ENCODE measurements at places on chromosomes 11 and 22. TPM values are rescaled to one million over a fixed set of nuclear protein-coding genes. Genes with fewer than 3 reads are reported as not detected.

- DNase-seq: no peak
These were observed 28.4 kb downstream of the NAP1L4 start for GRCh38 chr11:2963761-2964160.

GRCh38 chr11:119306373-119306890 lies 10.5 kb downstream of the MCAM start:
- no peak for DNase-seq

- no peak for DNase-seq
These were observed 112.8 kb downstream of the FBXO7 start for GRCh38 chr22:32587449-32587848.

- peak; percentile 18 for DNase-seq
These were observed 438 bp downstream of the ZW10 start for GRCh38 chr11:113773092-113773415.

DNA sequence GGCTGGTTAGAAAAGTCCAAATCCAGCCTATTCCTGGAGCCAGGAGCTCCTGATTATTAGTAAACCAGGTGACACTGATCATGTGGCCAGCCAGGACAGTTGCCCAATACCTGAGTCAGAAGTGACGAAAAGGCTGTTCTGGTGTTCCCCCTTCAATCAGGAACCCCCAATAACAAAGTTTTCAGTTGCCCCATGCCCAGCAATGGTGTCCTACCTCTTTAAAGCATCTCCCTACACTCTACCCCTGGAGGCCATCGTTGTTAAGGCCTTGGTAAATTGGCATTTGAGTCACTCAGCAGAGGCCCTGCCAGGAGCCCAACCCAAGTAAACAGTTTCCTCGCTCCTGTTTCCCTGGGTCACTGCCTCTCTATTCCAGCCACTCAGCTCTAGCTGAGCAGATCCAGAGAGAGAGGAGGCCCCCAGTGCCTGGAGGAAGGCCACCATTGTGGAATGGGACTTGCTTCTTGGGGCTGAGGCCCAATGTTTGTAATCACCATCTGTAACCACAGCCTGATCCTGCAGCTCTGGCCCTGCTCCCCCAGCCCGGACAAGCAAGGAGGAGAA lies 25.0 kb downstream of the ARHGAP1 start:
- DNase-seq: no peak

The TCN2 gene
- 59.2 TPM for polyA plus RNA-seq

The BSX gene
- not detected for polyA plus RNA-seq
